AG04450 (cell line): ENCODE measurements at places on chromosomes 6 and 20.

GRCh38 chr6:107560657-107561056 lies 70.7 kb downstream of the SOBP start:
- no peak for DNase-seq

DNA sequence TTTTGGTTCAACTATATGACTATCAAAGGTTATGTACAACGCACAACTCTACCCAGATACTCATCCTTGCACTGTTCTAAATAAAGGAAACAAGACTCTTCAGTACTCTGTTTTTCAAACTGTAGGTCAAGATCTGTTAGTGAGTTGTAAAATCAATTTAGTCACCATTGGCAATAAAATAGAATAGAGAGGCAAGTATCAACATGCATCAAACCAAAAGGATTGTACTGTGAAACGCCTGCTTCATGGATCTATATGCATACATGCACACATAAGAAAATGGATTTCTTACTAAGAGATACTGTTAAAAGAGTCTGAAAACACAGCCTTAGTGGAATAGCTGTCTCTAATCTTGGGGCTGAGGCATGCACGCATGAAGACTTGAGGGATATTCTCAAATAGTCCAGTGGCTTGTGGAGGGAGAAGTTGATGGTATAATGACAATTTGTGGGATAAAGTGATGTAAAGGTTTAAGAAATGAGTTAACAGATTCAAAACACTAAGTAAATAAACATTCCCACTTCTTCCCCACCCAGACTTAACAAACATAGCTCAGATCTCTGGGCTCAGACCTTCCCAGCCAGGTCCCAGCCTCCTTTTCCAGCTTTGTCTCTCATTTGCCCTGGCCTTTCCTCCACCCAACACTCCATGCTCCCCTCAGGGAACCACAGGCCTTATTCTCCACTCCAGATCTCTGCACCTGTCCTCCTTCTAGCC lies 10.7 kb upstream of the LZTS3 start:
- DNase-seq = no peak

GRCh38 chr6:166408936-166409755 lies 26.4 kb upstream of the MPC1 start:
- no peak for DNase-seq

- DNase-seq = no peak
Observed at GRCh38 chr20:23626040-23626620, 11.6 kb downstream of the CST3 start.

DNA sequence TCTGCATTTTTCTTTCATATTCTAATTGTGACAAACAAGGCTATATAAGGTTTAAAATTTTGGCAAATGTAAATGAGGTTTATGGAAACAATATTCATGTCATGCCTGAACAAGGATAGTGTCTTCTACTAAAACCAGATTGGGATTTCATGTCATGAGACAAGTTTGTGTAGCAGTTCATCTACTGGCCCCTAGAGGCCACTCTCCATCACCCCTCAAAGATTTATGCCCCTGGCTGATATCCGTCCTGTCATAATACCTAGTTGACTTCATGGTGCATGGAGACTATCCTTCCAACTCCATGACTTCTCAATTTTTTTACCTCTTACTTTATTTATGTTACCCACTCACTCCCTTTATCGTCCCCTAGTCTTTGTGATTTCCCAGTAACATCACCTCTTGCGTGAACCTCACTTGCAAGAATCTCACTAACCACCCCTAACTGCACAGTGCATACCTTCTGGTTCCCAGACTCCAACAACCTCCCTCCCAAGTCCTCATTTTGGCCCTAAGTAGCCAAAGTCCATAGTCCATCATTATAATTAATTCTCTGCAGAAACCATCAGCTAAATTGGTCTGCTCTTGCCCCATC lies 179.8 kb downstream of the TASP1 start:
- DNase-seq = no peak

GRCh38 chr20:11227602-11228001 lies 553.8 kb upstream of the JAG1 start:
- no peak for DNase-seq

DNA sequence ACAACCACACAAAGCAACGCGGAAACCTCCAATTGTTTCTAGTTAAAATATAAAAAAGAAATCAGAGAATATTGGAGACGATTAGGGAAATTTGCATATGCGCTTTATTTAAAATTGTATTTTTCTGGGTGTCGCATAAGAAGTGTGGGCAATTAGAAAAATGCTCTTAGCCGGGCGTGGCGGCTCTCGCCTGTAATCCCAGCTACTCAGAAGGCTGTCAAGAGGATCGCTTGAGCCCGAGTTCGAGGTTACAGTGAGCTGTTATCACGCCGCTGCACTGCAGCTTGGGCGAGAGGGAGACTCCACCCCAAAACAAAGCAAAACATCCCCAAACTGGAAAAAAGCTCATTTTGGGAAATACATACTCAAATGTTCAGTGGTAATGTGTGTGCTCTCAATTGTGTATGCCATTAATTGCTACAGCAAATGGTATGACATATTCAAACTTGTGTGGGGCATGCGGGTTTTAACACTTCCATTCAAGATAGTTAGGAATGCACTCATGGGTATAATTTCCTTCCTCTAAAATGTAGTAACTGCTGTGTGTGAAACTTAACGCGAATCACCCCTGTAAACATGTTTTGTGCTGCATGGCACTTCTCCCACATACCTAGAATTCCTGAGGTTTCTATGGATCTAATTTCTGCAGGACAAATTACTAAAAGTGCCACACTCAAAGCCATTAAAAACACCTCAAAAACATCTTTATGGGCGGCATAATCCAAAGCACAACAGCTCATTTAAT lies 54.7 kb upstream of the HFE start:
- DNase-seq = no peak

DNA sequence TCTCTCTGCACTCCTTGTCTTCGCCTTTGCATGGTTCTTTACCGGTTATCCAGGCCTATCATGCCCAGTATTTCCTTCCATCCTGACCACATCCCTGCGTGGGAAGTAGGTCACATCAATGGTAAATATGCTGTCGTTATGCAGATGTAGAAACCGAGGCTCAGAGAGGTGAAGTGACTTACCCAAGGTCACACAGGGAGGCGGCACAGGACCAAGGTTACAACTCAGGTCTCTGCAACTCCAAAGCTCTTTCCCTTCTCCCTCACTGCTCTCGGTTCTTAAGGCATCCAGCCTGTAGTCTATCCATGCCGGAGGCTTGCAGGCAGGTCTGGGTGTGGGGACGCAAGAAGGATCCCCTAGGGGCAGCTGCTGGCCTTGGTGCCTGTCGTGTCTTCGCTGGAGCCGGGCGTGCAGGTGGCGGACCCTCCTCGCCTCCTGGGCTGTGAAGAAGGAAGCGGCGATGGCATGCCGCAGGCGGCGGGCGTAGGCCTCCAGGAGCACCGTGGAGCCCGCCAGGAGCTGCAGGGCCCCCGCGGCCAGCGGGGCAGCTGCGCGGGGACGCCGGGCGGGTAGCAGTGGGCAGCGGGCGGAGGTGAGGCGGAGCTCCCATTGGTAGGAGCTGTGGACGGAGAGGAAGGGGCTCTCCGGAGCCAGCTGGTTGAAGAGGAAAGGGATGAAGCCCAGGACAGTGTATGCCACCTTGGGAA lies 9.1 kb downstream of the OCSTAMP start:
- no peak for DNase-seq

DNA sequence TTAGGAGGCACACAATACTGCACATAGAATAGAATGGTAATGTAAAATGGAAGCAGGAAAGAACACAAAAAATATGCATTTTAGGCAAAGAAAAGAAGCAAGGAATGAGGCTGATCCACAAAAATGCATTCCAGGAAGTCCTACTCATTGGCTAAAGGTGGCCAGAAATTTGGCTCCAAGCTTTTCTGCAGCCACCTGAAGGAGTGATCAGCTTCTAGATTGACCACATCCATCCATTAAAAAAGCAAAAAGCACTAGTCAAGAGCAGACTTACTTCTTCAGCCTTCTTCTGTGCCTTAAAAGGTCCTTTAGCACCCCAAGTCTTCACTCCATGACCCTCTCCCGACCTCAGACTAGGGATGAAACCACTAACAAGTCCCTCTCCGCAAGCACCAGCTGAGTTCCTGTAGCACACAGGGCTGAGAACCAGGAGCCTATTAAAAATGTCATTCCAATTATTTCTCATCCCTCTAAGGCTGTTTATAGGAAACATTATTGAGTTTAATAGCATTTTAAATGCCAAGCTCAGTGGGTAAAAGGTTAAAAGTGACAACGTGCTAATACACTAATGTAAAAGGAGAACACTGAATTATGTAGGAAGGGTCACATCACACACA lies 36.5 kb downstream of the TRAM2 start:
- DNase-seq = no peak

- DNase-seq = no peak
Observed at GRCh38 chr6:36150283-36150682, 20.0 kb downstream of the MAPK13 start.
